ENCODE measurements at places on chromosomes 11 and 22. TPM values are rescaled to one million over a fixed set of nuclear protein-coding genes. Genes with fewer than 3 reads are reported as not detected.

Gene C22orf31
- total RNA-seq: not detected

Gene ARHGEF17
- total RNA-seq: 98.5 TPM

Gene TRPC6
- total RNA-seq: 1.2 TPM

Gene TTC38
- 51.4 TPM for total RNA-seq

Gene EPS8L2
- 20.0 TPM for total RNA-seq

Gene CRELD2
- 67.8 TPM for total RNA-seq

Gene OR5B21
- total RNA-seq: not detected

Gene PIWIL4
- total RNA-seq: 1.1 TPM

Gene CTTN
- 537 TPM for total RNA-seq
